ENCODE measurements at places on chromosomes 3 and 15. TPM values are rescaled to one million over a fixed set of nuclear protein-coding genes. Genes with fewer than 3 reads are reported as not detected.

The SNTN gene
- 17.8 TPM for polyA plus RNA-seq

The HHLA2 gene
- 2.7 TPM for polyA plus RNA-seq

The PPP1R14D gene
- polyA plus RNA-seq: 0.27 TPM

The NR1I2 gene
- 0.41 TPM for polyA plus RNA-seq

The CKMT1B gene
- polyA plus RNA-seq: 0.69 TPM

All from left lung (tissue), 14 donors.